ENCODE measurements at places on chromosomes 1 and 21.

GRCh38 chr1:211715971-211716370 is 40.5 kb upstream of the NEK2 start:
- DNase-seq, result no peak

- no peak for DNase-seq
Measured at GRCh38 chr1:108878678-108879077, 1.9 kb downstream of the GPSM2 start.

GRCh38 chr1:189323091-189323490 is 1154.6 kb downstream of the BRINP3 start:
- DNase-seq, result no peak

GRCh38 chr1:961132-961669 is 817 bp downstream of the KLHL17 start:
- no peak for DNase-seq

Measured in hematopoietic multipotent progenitor cell treated with erythropoietin and hydrocortisone succinate and interleukin-3 and kit ligand, for 4 days (in vitro differentiated cells).